Hepatocyte (in vitro differentiated cells): ENCODE measurements at places on chromosomes 12 and 14. TPM values are rescaled to one million over a fixed set of nuclear protein-coding genes. Genes with fewer than 3 reads are reported as not detected.
A peak's percentile ranks its signal among the peaks of the same experiment; 100 is the strongest.

GRCh38 chr12:62297321-62297720 lies 37.1 kb downstream of the USP15 start:
- no peaks in the 10 kb centered on the region for H3K4me1 ChIP-seq
- DNase-seq: no peak
- H3K27ac ChIP-seq: no peak overlapping the region
- no peak overlapping the region for H3K4me3 ChIP-seq
- H3K36me3 ChIP-seq: no peaks in the 10 kb centered on the region
- H3K27me3 ChIP-seq: no peaks in the 10 kb centered on the region

GRCh38 chr14:52190337-52190931 lies 77.1 kb upstream of the PTGDR start:
- DNase-seq: no peak
- H3K4me1 ChIP-seq: no peaks in the 10 kb centered on the region
- H3K36me3 ChIP-seq: no peaks in the 10 kb centered on the region
- no peak overlapping the region for H3K4me3 ChIP-seq

DNA sequence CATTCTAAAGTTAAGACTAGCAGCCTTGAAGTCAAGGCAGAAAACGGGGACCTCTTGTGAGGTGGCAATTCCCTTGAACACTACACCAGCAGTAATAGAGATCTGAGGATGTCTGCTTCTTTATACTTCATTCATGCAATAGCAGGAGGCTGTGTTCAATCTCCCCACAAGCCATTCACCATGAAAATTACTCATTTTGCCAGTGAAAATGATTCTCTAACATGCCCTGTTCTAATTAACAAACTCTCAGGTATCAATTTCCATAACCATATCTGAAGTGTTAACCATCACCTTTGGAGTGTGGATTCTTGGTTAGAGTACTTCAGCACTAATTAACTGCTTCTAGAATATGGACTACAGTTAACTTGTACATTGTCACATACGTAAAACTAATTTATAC lies 3.4 kb upstream of the GLIPR1 start:
- H3K4me3 ChIP-seq: no peak overlapping the region
- no peak for DNase-seq
- no peak overlapping the region for H3K27ac ChIP-seq
- no peaks in the 10 kb centered on the region for H3K27me3 ChIP-seq
- H3K4me1 ChIP-seq: peaks cover 6% of the 10 kb centered on the region

GRCh38 chr12:117155278-117156060 lies 34.8 kb downstream of the FBXO21 start:
- peak; percentile 76 for DNase-seq
- H3K27me3 ChIP-seq: no peaks in the 10 kb centered on the region
- H3K4me1 ChIP-seq: peaks cover 2% of the 10 kb centered on the region
- H3K4me3 ChIP-seq: no peak overlapping the region
- H3K36me3 ChIP-seq: no peaks in the 10 kb centered on the region

DNA sequence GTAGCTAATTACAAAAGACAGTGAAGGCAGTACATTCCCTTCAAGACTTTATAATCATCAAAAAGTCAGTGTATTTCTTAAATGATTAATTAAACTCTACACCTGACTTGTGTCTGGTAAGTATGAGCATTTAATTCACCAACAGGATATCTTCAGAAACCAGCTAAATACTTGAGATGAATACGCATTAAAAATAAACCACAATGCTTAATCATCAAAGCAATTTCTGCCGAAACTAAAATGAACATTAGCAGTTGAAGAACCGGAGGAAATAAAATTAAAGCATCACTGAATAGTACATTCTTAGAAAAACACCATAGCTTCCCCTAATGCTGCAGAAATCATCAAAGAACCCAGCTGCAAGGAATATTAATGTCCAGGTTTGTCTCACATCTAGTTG lies 32.7 kb downstream of the SLC25A21 start:
- H3K27ac ChIP-seq: no peak overlapping the region
- DNase-seq: no peak
- H3K36me3 ChIP-seq: no peaks in the 10 kb centered on the region

- no peaks in the 10 kb centered on the region for H3K36me3 ChIP-seq
- no peak for DNase-seq
- H3K27me3 ChIP-seq: no peaks in the 10 kb centered on the region
- no peak overlapping the region for H3K4me3 ChIP-seq
Measured at GRCh38 chr14:63800651-63801375, 52.0 kb upstream of the SYNE2 start.

GRCh38 chr14:61573321-61573720 lies 122.0 kb upstream of the HIF1A start:
- H3K27ac ChIP-seq: peak overlapping the region; percentile 29
- peaks cover 21% of the 10 kb centered on the region for H3K4me1 ChIP-seq
- DNase-seq: no peak
- no peaks in the 10 kb centered on the region for H3K36me3 ChIP-seq

DNA sequence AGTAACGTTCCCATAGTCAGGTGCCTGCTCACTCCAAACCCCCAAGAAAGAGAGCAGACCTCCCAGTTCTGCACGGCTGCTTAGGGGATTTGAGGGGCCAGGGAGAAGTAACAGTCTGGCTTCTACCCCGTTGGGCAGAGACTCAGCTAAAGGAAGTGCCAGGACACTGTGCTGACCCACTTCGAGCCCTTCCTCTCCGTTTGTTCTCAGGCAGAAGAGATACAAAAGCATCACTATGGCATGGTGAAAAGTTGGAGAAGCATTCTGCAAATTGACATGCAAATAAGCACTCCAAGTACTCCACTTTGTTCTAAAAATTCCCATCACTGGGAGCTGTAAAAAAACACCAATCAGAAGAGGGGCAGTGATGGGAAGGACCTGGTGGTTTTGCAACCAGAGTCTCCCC lies 239.1 kb downstream of the EGLN3 start:
- no peak overlapping the region for H3K27ac ChIP-seq
- H3K4me1 ChIP-seq: no peaks in the 10 kb centered on the region
- no peaks in the 10 kb centered on the region for H3K36me3 ChIP-seq
- H3K4me3 ChIP-seq: no peak overlapping the region
- H3K27me3 ChIP-seq: no peaks in the 10 kb centered on the region
- no peak for DNase-seq

- H3K4me3 ChIP-seq: no peak overlapping the region
- H3K27me3 ChIP-seq: no peaks in the 10 kb centered on the region
- DNase-seq: no peak
- H3K36me3 ChIP-seq: no peaks in the 10 kb centered on the region
Measured at GRCh38 chr12:102745971-102746600, 171.0 kb downstream of the PAH start.

DNA sequence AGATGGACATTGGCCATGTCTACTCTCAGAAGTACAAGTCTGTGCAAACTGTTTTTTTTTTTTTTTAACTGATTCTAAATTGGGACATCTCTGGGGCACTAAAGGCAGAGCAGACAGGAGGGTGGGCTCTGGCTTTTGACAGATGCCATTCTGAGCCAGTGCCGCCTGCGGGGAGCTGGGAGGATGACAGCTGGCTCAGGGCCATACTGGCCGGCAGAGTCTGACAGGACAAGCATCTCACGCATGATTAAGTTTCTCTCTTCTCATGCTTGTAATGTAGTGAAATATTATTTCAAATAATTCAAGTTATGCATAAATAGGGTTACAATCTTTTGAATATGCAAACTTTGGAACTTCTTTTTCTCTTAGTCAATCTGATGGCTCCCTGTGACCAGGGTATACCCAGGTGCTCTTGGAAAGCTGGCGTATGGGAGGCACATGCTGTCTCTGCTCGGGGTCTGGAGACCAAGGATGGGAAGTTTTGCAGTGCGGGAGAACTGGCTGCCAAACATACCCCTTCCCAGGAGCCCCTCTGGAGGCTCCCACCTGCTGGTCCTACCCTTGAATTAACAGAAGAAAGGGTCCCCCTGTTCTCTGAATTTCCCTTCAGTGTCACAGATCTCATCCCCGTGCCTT lies 7.6 kb downstream of the CDCA4 start:
- H3K4me1 ChIP-seq: peaks cover 5% of the 10 kb centered on the region
- DNase-seq: no peak
- no peak overlapping the region for H3K4me3 ChIP-seq
- H3K36me3 ChIP-seq: no peaks in the 10 kb centered on the region

DNA sequence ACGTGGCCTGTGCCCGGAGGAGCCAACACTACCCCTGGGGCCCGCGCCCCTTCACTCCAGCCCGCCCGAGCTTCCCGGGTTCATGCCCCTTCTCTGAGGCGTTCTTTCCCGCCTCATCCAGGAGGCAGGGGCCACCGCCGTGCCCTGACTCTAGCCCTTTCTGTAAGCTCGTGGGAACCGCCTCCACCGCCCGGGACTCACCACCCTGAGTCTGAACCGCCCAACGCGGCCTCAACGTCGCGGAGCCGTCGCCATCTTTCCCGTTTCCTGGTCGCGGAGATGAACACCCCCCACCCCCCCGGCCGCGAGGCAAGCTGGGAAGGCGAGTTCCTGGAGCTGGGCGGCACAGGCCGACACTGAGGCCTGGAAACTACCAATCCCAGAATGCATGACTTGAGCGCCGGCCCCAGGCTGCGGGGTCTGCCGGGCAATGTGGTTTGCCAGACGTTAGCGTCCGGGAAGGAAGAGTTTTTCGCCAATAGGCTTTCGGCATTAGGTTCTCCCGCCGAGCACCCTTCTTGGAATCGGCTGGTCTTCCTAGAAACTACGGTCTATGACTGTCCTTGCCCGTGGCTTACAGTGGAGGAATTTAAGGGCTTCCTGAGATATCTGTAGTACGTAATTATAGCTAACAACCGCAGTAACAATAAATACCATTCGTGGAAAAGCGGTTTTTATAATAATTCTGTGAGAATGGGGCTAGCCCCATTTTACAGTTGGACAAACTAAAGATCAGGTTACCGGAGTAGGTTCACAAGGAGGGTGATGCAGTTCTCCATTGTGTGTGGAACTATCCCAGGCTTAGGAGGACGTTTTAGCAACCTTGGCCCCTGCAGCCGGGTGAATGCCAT lies at the start of gene DDX23:
TSS of gene DDX23 (minus strand) at position 281 of the 851 bp plus-strand sequence. CDS start 6,381 bp downstream, outside the sequence.
- H3K4me3 ChIP-seq: peak within 1 kb of the TSS; percentile 71
- peak within 1 kb of the TSS; percentile 76 for H3K27ac ChIP-seq
- H3K27me3 ChIP-seq: no peaks in the 10 kb centered on the region
- peaks cover 18% of the 10 kb centered on the region for H3K4me1 ChIP-seq

- no peak overlapping the region for H3K4me3 ChIP-seq
- H3K27me3 ChIP-seq: no peaks in the 10 kb centered on the region
- peaks cover 9% of the 10 kb centered on the region for H3K4me1 ChIP-seq
- no peak for DNase-seq
- peak overlapping the region; percentile 11 for H3K27ac ChIP-seq
- no peaks in the 10 kb centered on the region for H3K36me3 ChIP-seq
Measured at GRCh38 chr12:19528750-19529149, 89.5 kb downstream of the AEBP2 start.

GRCh38 chr12:118183155-118183554 lies 47.2 kb downstream of the PEBP1 start:
- H3K27ac ChIP-seq: no peak overlapping the region
- no peaks in the 10 kb centered on the region for H3K4me1 ChIP-seq
- no peak for DNase-seq
- no peak overlapping the region for H3K4me3 ChIP-seq
- H3K36me3 ChIP-seq: no peaks in the 10 kb centered on the region

- DNase-seq: no peak
- H3K27me3 ChIP-seq: no peaks in the 10 kb centered on the region
- no peak overlapping the region for H3K4me3 ChIP-seq
- no peak overlapping the region for H3K27ac ChIP-seq
- H3K4me1 ChIP-seq: no peaks in the 10 kb centered on the region
- H3K36me3 ChIP-seq: no peaks in the 10 kb centered on the region
Measured at GRCh38 chr12:130299574-130299973, 38.1 kb upstream of the PIWIL1 start.

DNA sequence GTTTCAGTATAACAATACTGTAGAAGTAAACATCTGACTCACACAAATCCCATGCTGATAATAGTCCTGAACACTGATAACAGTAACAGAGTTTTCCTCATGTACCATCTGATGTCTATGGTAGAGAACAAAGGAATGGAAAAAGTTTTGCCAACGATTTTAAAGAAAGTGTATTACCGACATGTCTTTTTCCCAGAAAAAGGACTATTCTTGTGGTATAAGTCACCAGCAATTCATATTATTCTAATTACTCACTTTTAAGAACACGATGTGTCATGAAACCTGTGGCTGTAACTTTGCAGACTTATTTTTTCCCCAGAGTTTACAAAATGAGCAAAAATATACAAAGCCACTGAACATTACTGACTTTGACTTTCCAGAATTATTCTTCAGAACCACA lies 40.1 kb upstream of the DCN start:
- H3K4me1 ChIP-seq: no peaks in the 10 kb centered on the region
- H3K36me3 ChIP-seq: no peaks in the 10 kb centered on the region
- DNase-seq: no peak
- H3K27me3 ChIP-seq: no peaks in the 10 kb centered on the region
- H3K4me3 ChIP-seq: no peak overlapping the region

DNA sequence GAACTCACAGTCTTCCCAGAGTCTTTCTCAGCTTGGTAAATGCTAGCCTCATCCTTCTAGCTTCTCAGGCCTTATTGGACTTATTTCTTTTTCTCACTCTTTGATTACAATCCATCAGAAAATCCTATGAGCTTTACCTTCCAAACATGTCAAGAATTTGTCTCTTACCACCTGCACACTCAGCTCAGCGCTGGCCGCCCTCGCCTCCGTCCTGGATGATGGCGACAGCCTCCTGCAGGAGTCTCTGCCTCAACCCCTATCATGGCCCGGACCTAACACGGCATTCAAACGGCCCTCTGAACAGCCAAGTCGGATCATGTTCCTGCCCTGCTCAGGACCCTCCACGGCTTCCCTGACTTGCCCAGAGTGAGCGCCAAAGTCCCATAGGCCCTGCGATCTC lies 333.1 kb upstream of the FKBP4 start:
- no peaks in the 10 kb centered on the region for H3K36me3 ChIP-seq
- no peak for DNase-seq
- H3K4me3 ChIP-seq: no peak overlapping the region
- no peaks in the 10 kb centered on the region for H3K27me3 ChIP-seq
- H3K27ac ChIP-seq: no peak overlapping the region

- H3K36me3 ChIP-seq: no peaks in the 10 kb centered on the region
- H3K4me3 ChIP-seq: no peak overlapping the region
- H3K27ac ChIP-seq: no peak overlapping the region
- H3K4me1 ChIP-seq: no peaks in the 10 kb centered on the region
- peaks cover 34% of the 10 kb centered on the region for H3K27me3 ChIP-seq
Measured at GRCh38 chr12:108125073-108125472, 4.0 kb upstream of the WSCD2 start.

- DNase-seq: peak; percentile 11
- H3K27me3 ChIP-seq: no peaks in the 10 kb centered on the region
- H3K27ac ChIP-seq: peak overlapping the region; percentile 97
- peaks cover 12% of the 10 kb centered on the region for H3K4me1 ChIP-seq
- no peaks in the 10 kb centered on the region for H3K36me3 ChIP-seq
Measured at GRCh38 chr12:754473-754820, 2.1 kb downstream of the WNK1 start.

The MARK3 gene
- 59.2 and 71.7 TPM in 2 replicates for total RNA-seq

The ASIC1 gene
- 2.4 and 3.1 TPM in 2 replicates for total RNA-seq

The KRT82 gene
- total RNA-seq: not detected in 2 replicates

The GOLGA5 gene
- total RNA-seq: 62.4 and 63.9 TPM in 2 replicates

The AQP2 gene
- total RNA-seq: 0.08 and 1.4 TPM in 2 replicates

The LYZ gene
- total RNA-seq: 282 and 304 TPM in 2 replicates
